Naive thymus-derived CD8-positive, alpha-beta T cell (primary cell): ENCODE measurements at places on chromosomes 3 and 15.

GRCh38 chr15:74203914-74204431 lies 1.4 kb upstream of the STRA6 start:
- peaks cover 12% of the 10 kb centered on the region for H3K27me3 ChIP-seq
- no peak for DNase-seq
- no peak overlapping the region for H3K4me3 ChIP-seq
- no peak overlapping the region for H3K27ac ChIP-seq
- H3K4me1 ChIP-seq, result peaks cover 8% of the 10 kb centered on the region
- H3K36me3 ChIP-seq, result no peaks in the 10 kb centered on the region

DNA sequence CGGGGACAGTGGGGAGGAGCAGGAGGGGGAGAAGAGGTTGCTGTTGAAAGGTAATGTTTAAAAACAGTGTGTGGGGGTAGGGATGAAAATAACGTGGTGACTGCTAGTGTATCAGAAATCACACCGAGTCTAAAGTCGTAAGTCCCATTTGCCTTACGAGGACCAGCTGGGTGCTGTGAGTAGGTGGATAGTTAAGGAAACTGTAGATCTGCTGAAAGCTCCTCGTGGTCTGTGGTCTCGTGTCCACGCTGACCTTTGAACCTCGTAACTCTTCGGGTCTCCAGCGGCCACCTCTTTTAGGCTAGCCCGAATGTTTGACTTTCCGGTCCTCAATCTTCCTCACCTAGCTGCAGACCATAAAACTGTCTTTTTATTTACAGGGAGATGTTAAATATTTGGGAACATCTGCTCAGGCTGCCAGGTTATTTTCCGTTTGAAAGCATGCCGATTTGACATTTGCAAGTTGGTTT lies 29.3 kb upstream of the ST3GAL6 start:
- peak overlapping the region; percentile 77 for H3K4me3 ChIP-seq
- peak overlapping the region; percentile 4 for H3K27ac ChIP-seq
- peaks cover 18% of the 10 kb centered on the region for H3K4me1 ChIP-seq

DNA sequence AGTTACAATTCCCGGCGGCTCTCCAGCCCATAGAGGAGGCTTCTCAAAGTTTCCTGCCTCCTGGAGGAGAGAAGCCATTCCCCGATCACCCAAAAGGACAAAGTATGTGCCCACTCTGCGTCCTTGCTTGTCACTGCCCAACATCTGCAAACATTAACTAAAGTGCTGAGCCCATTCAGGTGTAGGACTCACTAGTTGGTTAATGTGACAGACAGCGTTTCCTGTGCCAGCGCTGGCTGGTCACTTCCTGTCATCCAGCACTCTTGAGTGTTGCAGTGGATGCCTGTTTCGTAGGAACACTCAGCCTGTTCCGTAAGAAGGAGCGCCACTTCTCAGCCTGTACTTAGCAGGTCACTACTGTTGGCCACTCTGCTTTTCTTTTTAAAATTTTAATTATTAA lies 100.3 kb downstream of the APBA2 start:
- no peak for DNase-seq
- no peaks in the 10 kb centered on the region for H3K27me3 ChIP-seq
- no peak overlapping the region for H3K4me3 ChIP-seq
- peaks cover 44% of the 10 kb centered on the region for H3K4me1 ChIP-seq

GRCh38 chr3:52715714-52716305 lies 9.9 kb downstream of the SPCS1 start:
- DNase-seq, result no peak
- H3K36me3 ChIP-seq, result no peaks in the 10 kb centered on the region
- H3K27me3 ChIP-seq, result no peaks in the 10 kb centered on the region
- H3K4me1 ChIP-seq, result peaks cover 20% of the 10 kb centered on the region
- no peak overlapping the region for H3K4me3 ChIP-seq
